ENCODE measurements at places on chromosomes 1 and 21.

- DNase-seq = no peak
Measured at GRCh38 chr1:9331558-9332346, 39.1 kb downstream of the SPSB1 start.

- no peak for DNase-seq
Measured at GRCh38 chr1:90809996-90810395, 92.9 kb upstream of the BARHL2 start.

DNA sequence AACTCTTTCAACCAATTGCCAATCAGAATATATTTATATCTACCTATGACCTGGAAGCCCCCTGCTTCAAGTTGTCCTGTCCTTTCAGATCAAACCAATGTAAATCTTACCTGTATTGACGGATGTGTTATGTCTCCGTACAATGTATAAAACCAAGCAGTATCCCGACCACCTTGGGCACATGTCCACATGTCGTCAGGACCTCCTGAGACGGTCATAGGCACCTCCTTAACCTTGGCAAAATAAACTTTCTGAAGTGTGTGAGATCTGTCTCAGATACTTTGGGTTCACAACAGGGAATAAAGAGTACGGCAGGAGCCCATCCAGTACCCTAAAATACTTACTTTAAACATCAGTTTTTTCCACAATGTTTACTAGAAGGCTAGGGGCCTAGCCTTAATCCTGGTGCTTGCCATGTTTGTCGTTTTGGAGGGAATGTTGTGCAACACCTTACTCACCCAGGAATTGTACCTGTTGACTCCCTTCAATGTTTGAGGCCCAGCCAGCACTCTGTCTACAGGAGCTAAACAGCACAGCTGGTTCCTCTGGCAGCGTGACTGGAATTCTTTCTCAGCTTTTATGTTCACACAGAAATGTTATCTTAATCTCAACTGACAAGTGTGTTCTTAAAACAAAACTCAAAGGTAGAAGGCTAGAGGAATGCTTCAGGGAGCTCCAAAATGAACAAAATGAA is 90.8 kb upstream of the USP25 start:
- DNase-seq = peak; percentile 29

DNA sequence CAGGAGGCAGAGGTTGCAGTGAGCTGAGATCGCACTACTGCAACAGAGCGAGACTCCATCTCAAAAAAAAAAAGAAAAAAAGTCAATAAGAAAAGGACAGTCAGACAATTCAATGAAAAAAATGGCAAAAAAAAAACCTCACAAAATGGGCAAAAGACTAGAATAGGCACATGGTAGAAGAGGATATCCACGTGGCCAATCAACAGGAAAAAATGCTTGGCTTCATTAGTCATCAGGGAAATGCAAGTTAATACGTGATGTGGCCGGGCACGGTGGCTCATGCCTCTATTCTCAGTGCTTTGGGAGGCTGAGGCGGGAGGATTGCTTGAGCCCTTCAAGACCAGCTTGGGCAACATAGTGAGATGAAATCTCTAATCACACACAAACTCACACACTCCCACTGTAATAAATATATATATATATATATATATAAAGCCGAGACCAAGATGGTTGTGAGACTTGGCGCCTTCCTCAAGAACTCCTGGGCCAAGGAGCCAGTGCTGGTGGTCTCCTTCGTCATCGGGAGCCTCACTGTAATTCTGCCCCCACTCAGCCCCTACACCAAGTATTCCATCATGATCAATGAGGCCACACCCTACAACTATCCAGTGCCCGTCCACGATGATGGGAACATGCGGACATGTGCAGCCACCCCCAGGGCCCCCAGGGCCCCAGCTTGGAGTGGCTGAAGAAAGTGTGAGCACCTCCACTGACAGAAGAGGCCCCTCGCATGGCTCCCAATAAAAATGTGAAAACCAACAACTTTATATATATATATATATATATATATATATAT is 22.9 kb upstream of the LEFTY2 start:
- no peak for DNase-seq
